HFFc6 (cell line): ENCODE measurements at places on chromosomes 6 and 20. TPM values are rescaled to one million over a fixed set of nuclear protein-coding genes. Genes with fewer than 3 reads are reported as not detected.
A peak's percentile ranks its signal among the peaks of the same experiment; 100 is the strongest.

DNA sequence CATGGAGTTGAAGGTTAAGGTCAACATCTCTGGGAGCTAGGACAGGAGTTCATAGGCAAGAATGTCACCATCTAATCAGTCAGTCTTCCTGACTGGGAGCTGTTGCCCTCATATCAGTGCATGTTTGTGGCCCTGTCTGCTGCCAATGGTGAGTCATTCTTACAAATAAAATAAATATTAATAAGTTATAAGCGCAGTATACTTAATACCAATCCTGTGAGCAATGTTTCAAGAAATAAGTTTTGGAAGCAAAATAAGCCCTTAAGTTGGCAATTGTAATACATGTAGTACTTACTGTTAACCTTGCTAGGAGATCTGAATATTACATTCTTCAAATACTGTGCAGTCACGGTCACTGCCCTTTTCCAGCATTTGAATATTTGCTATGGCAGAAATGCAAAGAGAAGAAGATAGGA lies 20.2 kb upstream of the MDGA1 start:
- no peak overlapping the region for H3K4me3 ChIP-seq
- no peak overlapping the region; the same call in 1 of the 2 replicates for H3K27ac ChIP-seq
- peak; percentile 56 for DNase-seq
- H3K4me1 ChIP-seq = peaks cover 51% of the 10 kb centered on the region
- H3K36me3 ChIP-seq = no peaks in the 10 kb centered on the region
- H3K27me3 ChIP-seq = peaks cover 1% of the 10 kb centered on the region; the same call in 1 of the 2 replicates

Gene MTO1
- 17.3 to 21.0 TPM (median 20.8 TPM) in 3 replicates for total RNA-seq

Gene SCGN
- total RNA-seq = not detected in 3 replicates

Gene C6orf47
- 14.5 to 15.2 TPM (median 14.9 TPM) in 3 replicates for total RNA-seq

Gene CFAP206
- not detected in 2 replicates for total RNA-seq

GRCh38 chr6:30207619-30208295 lies 5.4 kb downstream of the TRIM26 start:
- H3K27ac ChIP-seq = peak overlapping the region; percentile 64
- H3K4me3 ChIP-seq = peak overlapping the region; percentile 32
- no peak for DNase-seq
- H3K27me3 ChIP-seq = peaks cover 2% of the 10 kb centered on the region; the same call in 1 of the 2 replicates
- no peaks in the 10 kb centered on the region for H3K36me3 ChIP-seq
- H3K4me1 ChIP-seq = peaks cover 59% of the 10 kb centered on the region

DNA sequence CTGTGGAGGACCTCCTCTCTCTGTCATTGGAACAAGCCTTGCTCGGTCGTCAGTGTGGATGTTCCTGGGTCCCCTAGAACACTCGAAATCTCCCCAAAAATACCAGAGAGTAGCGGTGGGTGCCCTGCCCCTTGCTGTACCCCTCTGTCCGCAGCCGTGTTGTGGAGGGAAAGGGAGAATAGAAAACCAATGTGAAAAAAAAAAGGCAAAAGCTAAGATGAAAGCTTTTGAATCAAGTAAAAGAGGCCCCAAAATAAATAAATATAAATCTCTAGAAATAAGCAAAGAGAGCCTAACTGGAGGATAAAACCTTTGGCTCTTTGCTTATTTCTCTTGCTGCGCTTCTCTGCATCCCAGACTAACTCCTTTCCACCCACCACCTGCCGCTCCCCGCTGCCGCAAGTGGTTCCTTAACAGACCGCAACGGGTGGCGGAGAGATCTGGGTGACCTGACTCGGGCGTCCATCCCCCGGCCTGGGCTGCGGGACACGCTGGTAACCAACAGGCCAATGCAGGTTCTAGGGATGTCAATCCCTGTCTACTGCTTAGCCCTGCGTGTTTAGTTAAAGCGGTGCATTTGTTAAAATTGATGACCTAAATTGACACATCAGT lies 110.0 kb downstream of the GPX5 start:
- H3K4me3 ChIP-seq = peak overlapping the region; percentile 83
- H3K4me1 ChIP-seq = peaks cover 15% of the 10 kb centered on the region
- H3K27me3 ChIP-seq = peaks cover 16% of the 10 kb centered on the region

DNA sequence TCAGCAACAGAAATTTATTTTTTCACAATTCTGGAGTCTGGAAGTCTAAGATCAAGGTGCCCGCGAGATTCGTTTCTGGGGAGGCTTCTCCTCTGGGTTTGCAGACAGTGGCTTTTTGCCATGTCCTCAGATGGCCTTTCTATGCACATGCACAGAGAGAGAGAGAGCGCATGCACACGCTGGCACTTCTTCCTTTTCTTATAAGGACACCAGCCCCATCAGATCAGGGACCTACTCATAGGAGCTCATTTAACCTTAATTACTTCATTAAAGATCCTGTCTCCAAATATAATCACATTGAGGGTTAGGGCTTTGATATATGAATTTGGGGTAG lies 260.7 kb upstream of the PLCB4 start:
- H3K4me1 ChIP-seq = peaks cover 12% of the 10 kb centered on the region
- no peak overlapping the region for H3K27ac ChIP-seq
- peaks cover 5% of the 10 kb centered on the region; the same call in 1 of the 2 replicates for H3K36me3 ChIP-seq
- no peak for DNase-seq
- no peak overlapping the region for H3K4me3 ChIP-seq
- no peaks in the 10 kb centered on the region for H3K27me3 ChIP-seq

GRCh38 chr20:44970243-44970757 lies 4.0 kb downstream of the STK4 start:
- H3K4me1 ChIP-seq = peaks cover 68% of the 10 kb centered on the region
- DNase-seq = no peak
- H3K4me3 ChIP-seq = peak overlapping the region; percentile 27; the same call in 1 of the 2 replicates
- H3K36me3 ChIP-seq = peaks cover 23% of the 10 kb centered on the region
- H3K27me3 ChIP-seq = peaks cover 3% of the 10 kb centered on the region

Gene BACH2
- not detected in 3 replicates for total RNA-seq

Gene BTN1A1
- not detected in 3 replicates for total RNA-seq

- DNase-seq = no peak
- no peaks in the 10 kb centered on the region for H3K36me3 ChIP-seq
- no peaks in the 10 kb centered on the region for H3K4me1 ChIP-seq
- H3K27ac ChIP-seq = no peak overlapping the region
Observed at GRCh38 chr6:68313911-68314310, 321.2 kb upstream of the ADGRB3 start.

Gene SCRT2
- total RNA-seq = not detected in 3 replicates

DNA sequence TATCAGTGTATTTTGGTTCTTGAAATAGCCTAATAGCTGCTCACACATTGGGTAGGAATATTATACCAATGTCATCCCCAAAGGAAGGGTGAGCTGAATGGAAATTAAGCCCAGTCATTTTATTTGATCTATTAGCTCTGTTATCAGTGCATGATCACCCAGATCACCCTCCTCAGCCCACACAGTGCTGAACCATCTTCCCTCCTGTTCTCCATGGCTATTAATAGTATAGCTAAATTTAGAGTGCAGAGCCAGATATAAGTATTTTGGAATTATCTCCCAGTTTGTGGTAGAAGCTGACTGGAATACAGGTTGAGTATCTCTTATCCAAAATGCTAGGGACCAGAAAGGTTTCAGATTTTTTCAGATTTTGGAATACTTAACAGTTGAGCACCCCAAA lies 45.4 kb downstream of the KCTD20 start:
- peaks cover 7% of the 10 kb centered on the region for H3K27me3 ChIP-seq
- H3K4me1 ChIP-seq = peaks cover 35% of the 10 kb centered on the region
- H3K27ac ChIP-seq = peak overlapping the region; percentile 46; the same call in 1 of the 2 replicates
- H3K4me3 ChIP-seq = no peak overlapping the region
- no peak for DNase-seq
- H3K36me3 ChIP-seq = peaks cover 59% of the 10 kb centered on the region

DNA sequence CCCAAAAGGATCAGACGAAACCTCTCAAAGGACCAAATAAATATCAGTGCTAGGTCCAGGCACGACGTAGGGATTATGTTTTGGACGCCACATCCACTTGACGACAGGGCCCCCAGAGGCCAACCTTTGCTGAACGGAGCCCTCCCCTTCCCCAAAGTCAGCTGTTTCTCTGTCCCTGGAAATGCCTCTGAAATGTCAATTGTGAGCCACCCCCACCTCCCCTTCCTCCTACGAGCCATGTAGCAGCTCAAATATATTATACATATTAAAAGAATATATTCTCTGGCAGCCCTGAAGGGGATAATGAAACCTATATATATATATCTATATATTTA lies 39.6 kb upstream of the BLCAP start:
- no peak overlapping the region for H3K27ac ChIP-seq
- no peak overlapping the region for H3K4me3 ChIP-seq

Gene ABCC10
- 29.8 to 41.2 TPM (median 37.4 TPM) in 3 replicates for total RNA-seq

GRCh38 chr6:149359440-149359839 lies 40.6 kb upstream of the SUMO4 start:
- no peak overlapping the region for H3K4me3 ChIP-seq
- peaks cover 47% of the 10 kb centered on the region for H3K4me1 ChIP-seq
- no peak overlapping the region for H3K27ac ChIP-seq
- DNase-seq = no peak
- no peaks in the 10 kb centered on the region; the same call in 1 of the 2 replicates for H3K27me3 ChIP-seq

DNA sequence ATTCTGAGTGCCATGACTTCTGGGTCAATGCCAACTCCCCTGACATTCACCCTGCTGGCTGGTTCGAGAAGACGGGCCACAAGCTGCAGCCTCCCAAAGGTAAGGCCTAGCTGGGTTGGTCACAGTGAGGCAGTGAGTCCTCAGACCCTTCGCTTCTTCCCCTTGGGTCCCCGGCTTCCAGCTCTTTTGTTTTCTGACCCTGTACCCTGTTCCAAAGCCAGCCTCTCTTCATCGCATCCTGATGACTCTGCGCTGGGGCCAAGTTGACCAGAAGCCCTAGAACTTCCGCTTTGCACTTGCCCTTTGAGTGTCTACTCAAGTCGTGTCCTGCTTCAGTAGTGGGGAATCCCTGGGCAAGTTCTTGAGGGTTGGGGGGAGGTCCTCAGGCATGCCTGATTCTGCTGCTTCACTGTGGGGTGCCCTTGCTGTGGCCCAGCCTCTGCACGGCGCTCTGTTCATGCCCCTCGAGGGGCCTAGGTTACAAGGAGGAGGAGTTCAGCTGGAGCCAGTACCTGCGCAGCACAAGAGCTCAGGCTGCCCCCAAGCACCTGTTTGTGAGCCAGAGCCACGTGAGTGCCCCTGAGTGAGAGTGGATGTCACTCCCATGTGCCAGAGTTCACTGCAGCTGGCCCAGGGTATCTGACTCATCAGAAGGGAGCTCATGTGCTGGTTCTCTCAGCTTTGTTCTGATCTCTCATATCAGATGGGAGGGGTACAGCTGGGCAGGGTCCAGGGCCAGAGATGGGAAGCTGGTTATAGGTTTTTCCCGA lies 23.0 kb downstream of the L3MBTL1 start:
- peaks cover 1% of the 10 kb centered on the region for H3K27me3 ChIP-seq
- DNase-seq = no peak
- H3K4me3 ChIP-seq = no peak overlapping the region
- no peaks in the 10 kb centered on the region for H3K36me3 ChIP-seq
- H3K4me1 ChIP-seq = peaks cover 18% of the 10 kb centered on the region

GRCh38 chr6:111662794-111663593 lies 57.3 kb upstream of the TRAF3IP2 start:
- 0 out of 2 replicates have a peak, but pooled peaks cover 4% of the 10 kb centered on the region for H3K36me3 ChIP-seq
- H3K4me3 ChIP-seq = peak overlapping the region; percentile 81
- H3K27me3 ChIP-seq = peaks cover 4% of the 10 kb centered on the region; the same call in 1 of the 2 replicates
- peak; percentile 20 for DNase-seq
- H3K4me1 ChIP-seq = peaks cover 66% of the 10 kb centered on the region

Gene MMS22L
- 7.3 to 14.2 TPM (median 13.1 TPM) in 3 replicates for total RNA-seq

GRCh38 chr6:44629636-44630035 lies 242.1 kb downstream of the CDC5L start:
- no peak overlapping the region for H3K27ac ChIP-seq
- peaks cover 8% of the 10 kb centered on the region for H3K27me3 ChIP-seq
- H3K4me1 ChIP-seq = peaks cover 11% of the 10 kb centered on the region; the same call in 1 of the 2 replicates
- no peak for DNase-seq
- H3K4me3 ChIP-seq = no peak overlapping the region

Gene LRRC1
- 9.6 to 11.9 TPM (median 9.8 TPM) in 3 replicates for total RNA-seq

DNA sequence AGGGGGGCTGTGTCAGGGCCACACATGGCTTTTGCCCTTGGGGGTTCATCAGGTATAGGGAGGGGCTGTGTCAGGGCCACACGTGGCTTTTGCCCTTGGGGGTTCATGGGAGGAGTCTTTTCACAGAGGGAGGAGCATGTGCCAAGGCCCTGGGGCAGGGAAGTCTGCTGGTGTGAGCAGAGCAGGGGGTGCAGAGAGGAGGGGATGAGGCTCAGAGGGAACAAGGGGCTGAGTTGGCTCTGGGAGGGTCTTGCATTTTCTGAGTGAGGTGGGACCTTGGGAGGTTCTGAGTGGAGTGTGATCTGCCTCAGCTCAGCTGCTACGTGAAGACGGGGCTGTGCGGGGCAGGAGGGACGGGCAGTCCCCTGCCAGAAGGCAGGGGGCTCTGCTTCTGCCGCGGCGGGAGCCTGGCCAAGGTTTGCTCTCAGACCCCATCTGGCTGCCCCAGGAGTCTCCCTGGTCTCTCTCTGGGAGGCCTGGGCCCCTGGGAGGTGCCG lies 6.0 kb upstream of the SOX18 start:
- H3K36me3 ChIP-seq = no peaks in the 10 kb centered on the region
- H3K27me3 ChIP-seq = peaks cover 5% of the 10 kb centered on the region
- no peak overlapping the region for H3K4me3 ChIP-seq

GRCh38 chr20:42294976-42295375 lies 676.8 kb upstream of the CHD6 start:
- DNase-seq = no peak
- H3K4me3 ChIP-seq = no peak overlapping the region
- no peaks in the 10 kb centered on the region; the same call in 1 of the 2 replicates for H3K36me3 ChIP-seq
- H3K27me3 ChIP-seq = no peaks in the 10 kb centered on the region
- no peaks in the 10 kb centered on the region for H3K4me1 ChIP-seq

DNA sequence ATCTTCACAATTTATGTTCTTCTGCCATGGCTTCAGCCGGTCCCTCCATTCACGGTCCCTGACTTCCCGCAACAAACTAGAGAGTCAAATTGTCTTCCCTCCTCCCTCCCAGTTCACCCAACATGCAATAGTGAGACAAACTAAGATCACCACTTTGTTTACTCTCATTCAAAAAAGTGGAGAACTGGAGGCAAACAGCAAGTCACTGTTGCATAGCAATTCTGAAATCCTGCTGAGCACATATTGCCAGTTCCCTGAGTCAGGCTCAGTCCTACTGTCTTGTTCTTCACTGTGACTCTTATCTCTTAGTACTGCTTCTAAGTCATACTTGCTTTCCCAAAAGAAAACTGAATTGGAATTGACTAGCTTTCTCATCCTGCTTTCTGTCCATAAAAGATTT lies 287.2 kb upstream of the SASH1 start:
- DNase-seq = no peak
- no peaks in the 10 kb centered on the region for H3K36me3 ChIP-seq
- no peak overlapping the region for H3K27ac ChIP-seq
- H3K27me3 ChIP-seq = no peaks in the 10 kb centered on the region
- H3K4me3 ChIP-seq = no peak overlapping the region

Gene PAQR8
- total RNA-seq = 2.9 to 4.2 TPM (median 3.2 TPM) in 3 replicates

- H3K4me1 ChIP-seq = no peaks in the 10 kb centered on the region
- no peaks in the 10 kb centered on the region for H3K36me3 ChIP-seq
- H3K27ac ChIP-seq = no peak overlapping the region
- DNase-seq = no peak
- no peak overlapping the region for H3K4me3 ChIP-seq
Observed at GRCh38 chr6:54188846-54189245, 77.6 kb downstream of the MLIP start.

Gene EFCAB8
- total RNA-seq = not detected in 3 replicates

DNA sequence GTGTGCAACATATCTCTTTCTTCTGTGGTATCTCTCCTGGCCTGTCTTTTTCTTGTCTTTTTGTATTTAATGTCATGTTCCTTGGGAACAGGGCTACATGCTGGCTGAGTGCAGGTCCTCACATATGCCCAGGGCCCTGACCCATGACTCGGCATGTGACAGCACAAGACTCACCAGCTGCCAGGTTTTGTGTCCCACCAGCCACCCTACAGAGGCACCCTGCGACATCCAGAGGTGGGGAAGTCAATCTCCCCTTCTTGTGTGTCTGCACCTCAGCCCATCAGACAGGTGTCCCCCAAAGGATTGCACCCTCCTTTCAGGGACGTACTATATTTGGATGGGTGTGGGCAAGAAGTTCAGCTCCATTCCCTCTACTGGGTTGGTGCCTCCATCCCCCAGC lies 576.3 kb downstream of the RNF144B start:
- H3K27me3 ChIP-seq = peaks cover 4% of the 10 kb centered on the region
- H3K4me3 ChIP-seq = no peak overlapping the region
- no peaks in the 10 kb centered on the region for H3K4me1 ChIP-seq
- no peak for DNase-seq

Gene SASH1
- 77.6 and 88.1 TPM in 2 replicates for total RNA-seq
